HS-27A (cell line): ENCODE measurements at places on chromosomes 12 and 14.

DNA sequence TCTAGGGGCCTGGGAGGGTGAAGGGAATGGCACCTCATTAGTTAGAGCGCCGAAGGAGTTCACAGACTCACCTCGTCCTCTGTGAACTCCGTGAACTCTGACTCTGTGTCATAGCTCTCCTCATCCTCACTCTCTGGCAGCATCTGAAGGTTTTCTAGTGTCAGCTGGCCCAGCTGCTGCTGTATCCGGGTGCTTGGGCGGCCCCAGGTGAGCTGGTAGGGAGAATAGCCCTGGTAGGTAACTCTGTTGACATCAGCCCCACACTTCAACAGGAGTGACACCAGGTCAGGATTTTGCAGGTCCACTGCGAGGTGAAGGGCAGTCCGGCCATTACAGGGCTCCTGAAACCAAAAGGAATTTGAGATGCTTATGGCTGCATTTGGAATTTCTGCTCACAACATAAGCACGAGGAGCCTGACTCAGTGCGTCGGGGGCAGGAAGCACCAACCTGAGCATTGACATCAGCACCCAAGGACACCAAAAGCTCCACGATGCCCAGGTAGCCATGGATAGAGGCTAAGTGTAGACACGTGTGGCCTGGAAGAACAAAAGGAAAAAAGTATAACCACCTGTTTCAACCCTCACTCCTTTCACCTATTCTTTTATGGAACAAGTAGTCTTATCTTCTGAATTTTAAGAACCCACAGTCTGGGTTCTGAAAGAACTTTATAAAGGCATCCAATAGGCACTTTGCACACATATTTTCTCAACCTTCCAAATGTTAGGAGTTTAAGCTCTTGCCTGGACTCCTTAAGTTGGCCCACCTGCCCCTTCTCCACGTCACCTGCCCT is 2.0 kb downstream of the NFKBIA start:
- no peak for DNase-seq

GRCh38 chr12:106079148-106079738 is 59.5 kb downstream of the NUAK1 start:
- DNase-seq: no peak

GRCh38 chr12:43638806-43639205 is 86.8 kb upstream of the ADAMTS20 start:
- DNase-seq: no peak

DNA sequence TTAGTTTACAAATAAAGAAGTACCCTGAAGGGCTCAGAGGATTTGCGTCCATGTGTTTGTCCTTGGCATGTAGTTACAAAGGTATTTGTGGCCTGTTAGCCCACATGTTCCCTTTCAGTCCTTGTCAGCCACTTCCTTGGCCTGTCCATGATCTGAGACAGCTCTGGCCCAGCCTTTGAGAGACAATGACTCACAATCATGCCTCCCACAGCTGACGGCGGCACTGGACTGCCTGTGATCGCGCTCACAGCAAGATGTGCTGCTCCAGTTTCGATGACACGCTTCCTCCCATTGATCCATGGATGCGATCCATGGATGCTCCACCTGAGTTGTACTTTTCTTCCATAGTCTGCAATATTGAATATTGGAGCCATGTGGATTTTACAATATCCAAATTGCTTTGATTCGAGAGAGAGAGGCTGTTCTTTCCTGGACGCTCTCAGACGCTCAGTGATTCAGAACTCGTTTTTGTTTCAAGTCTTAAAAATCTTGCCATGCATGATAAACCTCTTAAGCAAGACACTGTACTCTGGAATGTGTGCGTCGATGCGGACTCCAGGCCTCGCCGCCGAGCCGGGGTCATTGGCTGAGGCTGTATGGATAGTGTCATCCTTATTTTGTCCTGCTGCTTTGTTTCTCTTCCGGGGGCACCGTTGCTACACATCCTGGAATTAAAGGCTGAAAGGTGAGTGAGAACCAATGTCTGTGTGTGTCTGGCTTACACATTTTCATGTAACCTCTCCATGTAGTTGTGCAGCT is 220.1 kb downstream of the GLT1D1 start:
- no peak for DNase-seq

GRCh38 chr12:76029982-76030340 is 1.6 kb downstream of the PHLDA1 start:
- DNase-seq: no peak

GRCh38 chr14:63454863-63455622 is 88.1 kb downstream of the PPP2R5E start:
- DNase-seq: no peak

DNA sequence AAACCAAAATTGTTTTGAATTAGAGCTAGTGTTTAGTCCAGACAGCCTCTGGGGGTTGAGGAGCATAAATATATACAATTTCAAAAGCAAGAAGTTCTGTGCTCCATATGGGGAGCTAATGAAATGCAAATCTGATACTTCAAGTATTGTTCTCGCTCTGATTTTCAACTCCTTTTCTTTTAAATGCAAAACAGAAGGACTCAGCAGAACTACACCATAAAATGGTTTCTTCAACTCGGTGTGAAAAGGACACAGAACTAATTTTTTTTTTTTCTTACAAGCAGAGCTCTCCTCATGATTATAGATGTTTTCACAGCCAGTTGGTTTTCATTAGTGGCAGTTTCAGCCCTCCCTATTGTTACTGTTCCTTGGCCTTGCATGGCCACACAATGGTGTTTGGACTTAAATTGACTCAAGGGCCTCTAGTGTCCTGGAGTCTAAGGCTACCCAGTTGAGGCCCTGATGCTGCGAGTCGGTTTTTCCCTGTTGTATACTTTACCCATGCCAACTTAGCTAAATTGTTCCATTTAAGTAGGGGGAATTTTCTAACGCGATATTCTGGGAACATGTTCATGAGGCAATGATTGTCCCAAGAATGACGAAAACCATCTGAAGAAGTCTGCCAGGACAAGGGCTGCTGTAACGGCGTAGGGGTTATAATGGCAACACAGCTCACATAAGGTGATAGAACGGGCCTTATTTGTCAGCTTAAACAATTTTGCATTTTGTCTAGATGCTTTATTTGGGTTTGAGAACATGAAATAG is 120.3 kb downstream of the GPR135 start:
- no peak for DNase-seq

- DNase-seq: no peak
Observed at GRCh38 chr14:93044556-93044955, 71.2 kb downstream of the ITPK1 start.
